ENCODE measurements at places on chromosomes 12 and 14.
A peak's percentile ranks its signal among the peaks of the same experiment; 100 is the strongest.

DNA sequence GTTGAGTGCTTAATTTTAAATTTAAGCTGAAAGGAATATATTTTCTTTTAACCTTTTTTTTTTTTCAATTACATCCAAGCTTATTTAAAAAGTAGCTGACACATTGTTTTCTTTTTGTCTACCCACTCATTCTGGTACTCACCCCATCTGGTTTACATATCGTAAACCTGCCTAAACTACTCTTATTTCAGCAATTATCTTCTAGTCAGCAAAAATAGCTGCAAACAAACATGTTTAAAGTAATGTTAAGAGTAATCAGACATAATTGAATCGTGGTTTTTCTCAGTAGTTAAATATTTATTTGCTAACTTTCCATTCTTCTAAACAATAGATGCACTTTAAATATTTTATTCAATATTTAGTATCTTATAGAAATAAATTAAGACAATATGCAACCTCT, 492.7 kb upstream of the MGAT4C start:
- no peak for DNase-seq

DNA sequence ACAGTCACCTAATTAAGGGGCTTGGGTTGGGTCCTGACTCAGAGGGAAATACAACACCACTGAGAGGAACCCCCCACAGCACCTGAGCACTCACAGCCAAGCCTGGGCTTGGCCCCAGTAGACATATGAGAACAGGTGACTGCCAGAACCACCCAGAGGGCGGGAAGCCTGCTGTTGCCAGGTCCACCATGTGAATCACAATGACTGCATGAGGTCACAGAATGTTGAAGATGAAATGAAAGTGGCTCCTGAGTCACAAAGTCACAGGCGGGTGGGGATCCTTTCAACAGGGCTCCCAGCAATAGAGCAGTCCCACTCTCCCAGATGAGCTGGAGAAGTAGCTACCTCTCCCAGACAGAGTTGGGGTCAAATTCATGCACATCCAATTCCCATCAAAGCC, at the start of gene LRRC74A:
Gene LRRC74A, plus strand, starts transcription at position 287 of the 400 bp plus-strand sequence. CDS start 290 bp downstream, outside the sequence.
- DNase-seq: no peak

DNA sequence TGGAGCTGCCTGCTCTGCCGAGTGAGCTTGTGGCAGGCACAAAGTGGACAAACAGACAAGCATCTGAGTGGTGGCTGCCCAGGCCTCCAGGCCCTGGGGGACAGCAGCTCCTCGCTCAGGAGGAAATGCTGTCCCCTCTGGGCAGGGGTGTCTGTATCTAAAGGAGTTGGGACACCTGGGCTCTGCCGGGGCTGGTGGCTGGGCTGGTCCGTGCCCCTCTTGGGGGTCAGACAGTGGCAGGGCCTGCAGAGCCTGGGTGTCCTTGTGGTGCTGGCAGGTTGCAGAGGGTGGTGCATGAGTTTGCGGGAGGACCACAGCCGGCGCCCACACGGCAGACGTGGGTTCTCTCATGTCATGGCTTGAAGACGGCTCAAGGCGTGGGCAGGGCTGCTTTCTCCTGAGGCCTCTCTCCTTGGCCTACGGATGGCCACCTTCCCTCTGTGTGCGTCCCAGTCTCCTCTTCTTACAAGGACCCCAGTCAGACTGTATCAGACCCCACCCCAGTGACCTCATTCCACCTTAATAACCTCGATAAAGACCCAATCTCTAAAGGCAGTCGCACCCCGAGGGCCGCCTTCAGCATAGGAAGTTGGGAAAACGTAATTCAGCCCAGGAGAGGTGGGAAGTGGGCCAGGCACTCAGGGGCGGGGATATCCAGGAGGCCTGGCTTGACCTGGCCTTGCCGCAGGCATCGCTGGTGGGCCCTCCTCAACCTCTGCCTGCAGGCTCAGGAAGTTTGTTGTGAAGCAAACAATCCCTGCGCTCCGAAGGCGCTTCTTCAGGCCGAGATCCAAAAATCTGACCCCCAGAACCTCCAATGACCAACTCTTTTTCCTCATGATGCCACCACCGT, 110.0 kb downstream of the KIF26A start:
- no peak for DNase-seq

DNA sequence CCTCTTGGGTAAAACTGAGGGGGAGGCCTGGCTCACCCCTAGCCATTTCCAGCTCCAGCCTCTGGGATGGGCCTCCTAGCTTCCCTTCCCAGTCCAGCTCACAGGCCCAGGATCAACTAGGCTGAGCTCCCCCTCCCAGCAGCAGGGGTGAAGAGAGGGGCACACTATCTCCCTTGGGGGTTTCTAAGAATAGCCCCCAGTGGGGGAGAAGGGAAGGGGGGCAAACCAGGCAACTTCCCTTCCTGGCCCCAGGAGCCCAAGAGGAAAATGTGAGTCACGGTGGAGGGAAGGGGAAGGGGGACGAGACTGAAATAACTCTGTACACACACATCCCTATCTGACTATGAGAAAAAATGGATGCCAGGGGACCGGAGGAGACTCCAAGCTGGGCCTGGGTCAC, 9.0 kb downstream of the ADCY6 start:
- DNase-seq: peak; percentile 61

- DNase-seq: peak; percentile 22
Observed at GRCh38 chr12:122003651-122004611, 17.8 kb upstream of the BCL7A start.

GRCh38 chr12:69052613-69053408, 119.8 kb upstream of the CPM start:
- DNase-seq: peak; percentile 91

- DNase-seq: no peak
Observed at GRCh38 chr14:65476273-65476941, 63.9 kb downstream of the FUT8 start.

DNA sequence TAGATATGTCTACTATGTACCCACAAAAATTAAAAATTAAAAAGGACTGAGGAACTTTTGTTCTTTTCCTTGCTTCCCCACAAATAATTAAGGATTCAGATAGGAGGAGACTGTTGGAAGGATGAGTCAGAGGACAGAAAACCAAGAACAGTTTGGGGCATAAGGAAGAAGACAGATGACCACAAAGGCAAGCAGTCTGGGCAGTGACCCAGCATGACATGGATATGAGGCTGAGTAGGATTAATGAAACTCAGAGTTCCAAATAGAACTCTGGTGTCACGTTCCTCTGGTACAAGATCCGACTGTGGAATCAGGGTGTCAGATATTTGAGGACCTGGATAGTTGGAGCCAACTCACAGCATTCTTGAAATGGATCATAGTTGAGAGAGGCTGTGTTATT, 89.3 kb upstream of the SLC38A4 start:
- DNase-seq: peak; percentile 93

GRCh38 chr14:23355871-23356435, 3.3 kb upstream of the SLC22A17 start:
- no peak for DNase-seq

DNA sequence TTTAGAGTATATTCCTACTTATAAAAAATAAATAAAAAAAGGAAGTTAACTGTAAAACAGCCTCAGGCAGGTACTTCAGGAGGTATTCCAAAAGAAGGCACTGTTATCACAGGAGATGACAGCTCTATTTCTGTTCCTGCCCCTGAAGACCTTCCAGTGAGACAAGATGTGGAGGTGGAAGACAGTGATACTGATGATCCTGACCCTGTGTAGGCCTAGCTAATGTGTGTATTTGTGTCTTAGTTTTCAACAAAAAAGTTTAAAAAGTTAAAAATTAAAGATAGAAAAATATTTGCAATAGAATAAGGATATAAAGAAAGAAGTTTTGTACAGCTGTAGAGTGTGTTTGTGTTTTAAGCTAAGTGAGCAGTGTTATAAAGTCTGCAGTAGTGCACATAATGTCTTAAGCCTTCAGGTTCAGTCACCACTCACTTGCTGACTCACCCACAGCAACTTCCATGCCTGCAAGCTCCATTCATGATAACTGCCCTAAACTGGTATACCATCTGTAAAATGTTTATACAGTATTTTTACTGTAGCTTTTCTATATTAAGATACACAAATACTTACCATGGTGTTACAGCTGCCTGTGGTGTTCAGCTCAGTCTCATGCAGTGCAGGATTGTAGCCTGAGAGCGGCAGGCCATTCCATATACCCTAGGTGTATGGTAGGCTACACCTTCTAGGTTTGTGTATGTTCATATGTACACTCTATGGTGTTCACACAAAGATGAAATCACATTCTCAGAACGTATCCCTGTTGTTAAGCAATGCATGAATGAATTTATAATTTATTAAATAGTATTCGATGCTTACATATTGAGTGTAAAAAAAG, 121.1 kb downstream of the ANO6 start:
- DNase-seq: peak; percentile 83
